ENCODE measurements at places on chromosomes 3 and 15. TPM values are rescaled to one million over a fixed set of nuclear protein-coding genes. Genes with fewer than 3 reads are reported as not detected.
A peak's percentile ranks its signal among the peaks of the same experiment; 100 is the strongest.

GRCh38 chr3:185924375-185924774 lies 13.4 kb downstream of the TRA2B start:
- DNase-seq, result no peak

GRCh38 chr15:69004011-69004410 lies 10.5 kb upstream of the NOX5 start:
- DNase-seq, result no peak

GRCh38 chr15:42457445-42458442 lies 33.2 kb downstream of the ZNF106 start:
- DNase-seq, result peak; percentile 99

DNA sequence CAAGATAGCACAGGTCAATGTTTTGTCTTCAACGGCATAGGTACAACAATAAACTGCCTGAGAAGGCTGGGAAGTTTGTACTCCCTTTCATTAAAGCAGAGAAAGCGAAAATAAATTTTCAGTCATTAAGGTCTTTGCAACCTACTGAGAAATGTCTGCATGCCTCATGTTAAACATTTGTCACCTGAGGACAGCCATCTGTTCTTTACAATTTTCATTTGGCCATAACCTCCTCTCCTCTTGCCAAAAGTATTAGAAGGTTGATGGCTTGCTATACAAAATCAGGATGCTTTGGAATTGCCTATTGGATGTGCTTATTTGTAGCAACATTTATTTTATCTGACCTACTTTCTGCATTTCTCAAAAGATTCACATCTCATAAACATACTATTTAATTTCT lies 122.7 kb downstream of the GOLIM4 start:
- DNase-seq, result no peak

DNA sequence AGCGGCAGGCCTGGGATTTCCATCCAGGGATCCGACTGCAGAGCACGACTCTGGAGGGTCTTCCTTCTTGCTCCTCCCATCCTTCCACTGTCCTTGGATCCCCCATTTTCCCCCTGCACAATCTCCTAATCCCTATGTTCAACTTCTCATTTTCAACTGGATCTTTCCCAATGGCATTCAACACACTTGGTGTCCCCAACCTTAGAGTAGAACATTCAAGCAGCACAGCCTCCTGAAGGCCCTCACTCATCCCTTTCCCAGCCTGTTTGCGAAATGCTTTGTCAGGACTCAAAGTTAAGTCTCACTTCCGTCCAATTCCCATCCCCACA lies 32.3 kb downstream of the RPN1 start:
- no peak for DNase-seq

DNA sequence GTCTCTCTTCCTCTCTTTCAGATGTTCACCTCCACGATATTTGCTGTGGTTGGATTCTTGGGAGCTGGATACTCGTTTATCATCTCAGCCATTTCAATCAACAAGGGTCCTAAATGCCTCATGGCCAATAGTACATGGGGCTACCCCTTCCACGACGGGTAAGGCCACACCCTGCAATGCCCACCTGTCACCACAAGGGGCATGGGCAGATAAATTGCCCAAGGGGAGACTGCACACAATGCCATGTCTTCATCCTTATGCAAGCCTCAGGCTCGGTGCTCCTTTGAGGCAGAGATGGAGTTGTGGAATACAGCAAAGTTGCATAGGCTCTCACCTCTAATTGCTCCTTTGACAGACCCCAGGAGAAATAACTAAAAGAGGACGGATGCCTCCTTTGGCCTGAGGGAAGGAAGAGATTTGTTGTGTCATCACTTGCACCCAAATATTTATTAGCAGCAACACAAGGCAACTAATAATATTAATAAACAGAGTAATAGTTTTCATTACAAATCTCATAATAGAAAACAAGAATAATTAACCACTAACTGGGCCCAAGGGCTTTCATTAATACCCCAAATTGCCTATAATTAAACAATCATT lies 13.2 kb downstream of the TM4SF4 start:
- no peak for DNase-seq

Gene CORO2B
- 2.4 TPM for total RNA-seq

Gene TCF12
- 184 TPM for total RNA-seq

Gene CELSR3
- 0.39 TPM for total RNA-seq

Measured in skin of body (tissue), 3 donors.